Tibial nerve (tissue), 4 donors: ENCODE measurements at places on chromosomes 7 and 10. TPM values are rescaled to one million over a fixed set of nuclear protein-coding genes. Genes with fewer than 3 reads are reported as not detected.

The DNAJC30 gene
- total RNA-seq, result 7.4 TPM

The AQP1 gene
- total RNA-seq, result 675 TPM

The EPHA1 gene
- total RNA-seq, result 3.6 TPM

The EMX2 gene
- total RNA-seq, result 0.78 TPM

The CSGALNACT2 gene
- 29.1 TPM for total RNA-seq

The LIPN gene
- not detected for total RNA-seq

GRCh38 chr10:28113202-28113601, 114.3 kb upstream of the ODAD2 start:
- H3K4me3 ChIP-seq, result no peak overlapping the region
- DNase-seq, result no peak
- H3K27me3 ChIP-seq, result no peaks in the 10 kb centered on the region
- no peaks in the 10 kb centered on the region for H3K4me1 ChIP-seq

DNA sequence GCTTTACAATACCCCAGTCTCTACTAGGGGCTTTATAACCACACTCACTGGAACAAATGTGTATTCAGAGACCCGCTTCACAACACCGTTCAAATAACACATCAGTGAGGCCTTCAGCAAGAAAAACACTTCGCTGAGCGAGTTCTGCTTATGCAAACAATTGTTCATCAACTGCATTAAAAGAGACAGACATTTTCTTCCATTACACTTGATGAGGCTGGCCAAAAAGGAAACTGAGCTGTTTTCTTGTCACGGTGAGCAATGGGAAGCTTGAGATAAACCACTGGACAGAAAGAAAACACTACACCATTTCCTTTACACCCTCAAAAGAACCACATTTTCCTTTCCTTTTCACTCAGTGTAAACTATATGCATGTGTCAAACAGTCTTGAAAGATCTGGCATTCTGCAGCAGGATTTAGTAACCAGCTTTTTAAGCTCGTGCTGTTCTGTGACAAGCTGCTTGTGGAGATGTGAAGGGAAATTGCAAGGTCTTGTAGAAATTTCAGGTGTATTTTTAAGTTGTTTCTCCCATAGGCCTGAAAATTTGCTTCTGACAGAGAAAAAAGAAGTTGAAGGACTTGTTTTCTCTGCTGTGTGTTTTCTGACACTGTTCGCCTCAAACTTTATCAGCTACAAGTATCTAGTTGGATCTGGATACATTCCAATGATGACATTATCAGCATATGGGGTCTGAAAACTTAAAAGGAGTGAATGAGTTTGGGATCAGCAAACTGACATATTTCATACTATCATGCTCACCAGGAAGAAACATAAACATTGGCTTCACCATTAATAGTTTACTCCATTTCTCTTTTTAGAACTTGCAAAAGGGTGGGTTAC, 693.1 kb downstream of the PARD3 start:
- no peak overlapping the region for H3K27ac ChIP-seq
- no peak overlapping the region for H3K4me3 ChIP-seq
- DNase-seq, result no peak

- peak; percentile 66 for DNase-seq
- H3K36me3 ChIP-seq, result no peaks in the 10 kb centered on the region
- H3K4me3 ChIP-seq, result no peak overlapping the region
- peaks cover 25% of the 10 kb centered on the region for H3K4me1 ChIP-seq
- no peaks in the 10 kb centered on the region for H3K27me3 ChIP-seq
- H3K27ac ChIP-seq, result peak overlapping the region; percentile 77
Measured at GRCh38 chr10:122307669-122308416, 36.7 kb downstream of the BTBD16 start.

- H3K4me1 ChIP-seq, result peaks cover 24% of the 10 kb centered on the region
- no peaks in the 10 kb centered on the region for H3K36me3 ChIP-seq
- DNase-seq, result no peak
Measured at GRCh38 chr10:69801434-69802315, at the start of gene COL13A1. Gene COL13A1 (plus strand): TSS chr10:69801906. CDS start chr10:69802424, 518 bp downstream.

GRCh38 chr10:28878236-28878970, 201.1 kb downstream of the BAMBI start:
- no peak overlapping the region for H3K4me3 ChIP-seq
- no peaks in the 10 kb centered on the region for H3K27me3 ChIP-seq
- no peak for DNase-seq
- no peak overlapping the region for H3K27ac ChIP-seq
- no peaks in the 10 kb centered on the region for H3K4me1 ChIP-seq

DNA sequence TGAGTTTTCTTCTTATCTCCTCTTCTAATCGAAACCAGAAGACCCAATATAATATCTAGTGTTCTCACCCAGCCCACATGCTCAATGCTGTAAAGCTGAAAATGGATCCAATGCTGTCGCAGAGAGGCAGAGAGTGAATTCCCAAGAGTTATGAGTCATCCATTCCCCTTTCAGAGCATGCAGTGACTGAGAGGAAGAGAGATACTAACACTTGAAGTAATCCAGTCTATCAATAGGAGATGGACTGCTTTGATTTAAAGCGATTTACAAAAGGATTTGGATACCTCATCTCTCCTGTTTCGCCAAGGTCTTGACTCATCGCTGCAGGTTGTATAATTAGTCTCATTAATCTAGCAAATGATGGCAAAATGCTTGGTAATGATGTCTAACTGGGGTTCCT, 41.5 kb upstream of the PRKCQ start:
- no peaks in the 10 kb centered on the region for H3K4me1 ChIP-seq
- H3K36me3 ChIP-seq, result no peaks in the 10 kb centered on the region
- DNase-seq, result no peak

- H3K27ac ChIP-seq, result no peak overlapping the region
- H3K4me1 ChIP-seq, result no peaks in the 10 kb centered on the region
- H3K27me3 ChIP-seq, result no peaks in the 10 kb centered on the region
- H3K36me3 ChIP-seq, result no peaks in the 10 kb centered on the region
- no peak for DNase-seq
Measured at GRCh38 chr7:72025381-72025960, 386.7 kb downstream of the CALN1 start.

GRCh38 chr10:67789769-67790168, 48.2 kb downstream of the DNAJC12 start:
- no peak overlapping the region for H3K27ac ChIP-seq
- DNase-seq, result no peak
- no peaks in the 10 kb centered on the region for H3K27me3 ChIP-seq
- no peaks in the 10 kb centered on the region for H3K36me3 ChIP-seq
- no peak overlapping the region for H3K4me3 ChIP-seq
- no peaks in the 10 kb centered on the region for H3K4me1 ChIP-seq

DNA sequence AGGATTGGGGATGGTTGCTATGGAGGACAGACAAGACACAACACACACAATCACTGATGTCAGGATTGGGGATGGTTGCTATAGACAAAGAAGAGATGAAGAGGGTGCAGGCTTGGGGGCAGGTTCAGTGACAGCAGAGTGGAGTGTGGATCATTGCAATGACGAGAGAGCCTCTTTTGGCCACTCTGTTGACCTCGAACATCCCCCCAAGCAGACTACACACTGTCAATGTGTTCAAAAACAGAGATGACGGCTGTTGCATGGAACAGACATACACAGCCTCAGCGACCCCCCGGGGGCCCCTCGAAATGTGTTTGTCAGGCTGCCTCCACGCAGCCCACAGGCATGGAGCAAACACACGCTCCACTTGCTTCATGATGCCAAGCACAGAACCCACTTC, 133.0 kb downstream of the PTPRN2 start:
- no peak overlapping the region for H3K4me3 ChIP-seq
- no peaks in the 10 kb centered on the region for H3K36me3 ChIP-seq
- no peak overlapping the region for H3K27ac ChIP-seq

- H3K36me3 ChIP-seq, result no peaks in the 10 kb centered on the region
- no peak overlapping the region for H3K4me3 ChIP-seq
- H3K27ac ChIP-seq, result no peak overlapping the region
- no peaks in the 10 kb centered on the region for H3K4me1 ChIP-seq
Measured at GRCh38 chr10:18690541-18690940, 31.3 kb downstream of the ARL5B start.

DNA sequence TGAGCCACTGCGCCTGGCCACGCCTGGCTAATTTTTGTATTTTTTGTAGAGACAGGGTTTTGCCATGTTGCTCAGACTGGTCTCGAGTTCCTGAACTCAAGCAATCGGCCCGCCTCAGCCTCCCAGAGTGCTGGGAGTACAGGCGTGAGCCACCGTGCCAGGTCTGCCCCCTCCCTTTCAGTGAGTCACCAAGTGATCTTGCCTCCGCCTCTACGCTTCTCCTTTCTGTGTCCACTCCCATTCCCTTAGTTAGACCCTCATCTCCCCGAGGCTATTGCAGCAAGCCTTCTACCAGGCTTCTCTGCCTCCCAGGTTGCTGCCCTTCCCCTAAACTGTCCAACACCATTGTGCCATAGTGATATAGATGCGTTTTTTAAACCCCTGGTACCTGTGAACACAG, 32.9 kb downstream of the CDC123 start:
- H3K4me3 ChIP-seq, result no peak overlapping the region
- H3K27me3 ChIP-seq, result no peaks in the 10 kb centered on the region
- peaks cover 14% of the 10 kb centered on the region for H3K4me1 ChIP-seq
- no peaks in the 10 kb centered on the region for H3K36me3 ChIP-seq

DNA sequence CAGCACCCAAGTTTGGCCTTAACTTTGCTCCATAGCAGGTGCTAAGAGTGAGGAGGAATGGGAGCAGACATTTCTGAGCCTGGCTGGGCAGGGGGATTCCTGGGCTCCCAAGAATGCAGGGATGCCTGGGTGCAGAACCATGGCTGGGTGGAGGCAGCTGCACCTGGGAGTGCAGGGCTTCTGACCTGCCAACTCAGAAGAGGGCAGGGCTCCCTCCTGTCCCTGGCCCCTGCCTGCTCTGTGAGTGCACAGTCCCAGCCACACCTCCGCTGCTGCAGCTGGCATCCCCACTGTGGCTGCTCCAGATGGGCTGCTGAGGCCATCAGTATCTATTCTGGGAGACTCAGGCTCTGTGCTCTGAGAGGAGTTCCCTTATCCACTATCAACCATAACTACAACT, 747.4 kb upstream of the VSTM2A start:
- no peaks in the 10 kb centered on the region for H3K36me3 ChIP-seq
- no peaks in the 10 kb centered on the region for H3K4me1 ChIP-seq
- H3K4me3 ChIP-seq, result no peak overlapping the region
- no peak for DNase-seq
- H3K27me3 ChIP-seq, result no peaks in the 10 kb centered on the region

GRCh38 chr7:46764100-46764936, 817.6 kb downstream of the TNS3 start:
- no peaks in the 10 kb centered on the region for H3K4me1 ChIP-seq
- no peaks in the 10 kb centered on the region for H3K27me3 ChIP-seq
- no peak overlapping the region for H3K4me3 ChIP-seq
- DNase-seq, result peak; percentile 30
- no peaks in the 10 kb centered on the region for H3K36me3 ChIP-seq

GRCh38 chr7:152406491-152406890, 29.3 kb downstream of the KMT2C start:
- H3K4me3 ChIP-seq, result no peak overlapping the region
- DNase-seq, result no peak
- no peaks in the 10 kb centered on the region for H3K4me1 ChIP-seq
- H3K27me3 ChIP-seq, result no peaks in the 10 kb centered on the region
- H3K36me3 ChIP-seq, result no peaks in the 10 kb centered on the region

DNA sequence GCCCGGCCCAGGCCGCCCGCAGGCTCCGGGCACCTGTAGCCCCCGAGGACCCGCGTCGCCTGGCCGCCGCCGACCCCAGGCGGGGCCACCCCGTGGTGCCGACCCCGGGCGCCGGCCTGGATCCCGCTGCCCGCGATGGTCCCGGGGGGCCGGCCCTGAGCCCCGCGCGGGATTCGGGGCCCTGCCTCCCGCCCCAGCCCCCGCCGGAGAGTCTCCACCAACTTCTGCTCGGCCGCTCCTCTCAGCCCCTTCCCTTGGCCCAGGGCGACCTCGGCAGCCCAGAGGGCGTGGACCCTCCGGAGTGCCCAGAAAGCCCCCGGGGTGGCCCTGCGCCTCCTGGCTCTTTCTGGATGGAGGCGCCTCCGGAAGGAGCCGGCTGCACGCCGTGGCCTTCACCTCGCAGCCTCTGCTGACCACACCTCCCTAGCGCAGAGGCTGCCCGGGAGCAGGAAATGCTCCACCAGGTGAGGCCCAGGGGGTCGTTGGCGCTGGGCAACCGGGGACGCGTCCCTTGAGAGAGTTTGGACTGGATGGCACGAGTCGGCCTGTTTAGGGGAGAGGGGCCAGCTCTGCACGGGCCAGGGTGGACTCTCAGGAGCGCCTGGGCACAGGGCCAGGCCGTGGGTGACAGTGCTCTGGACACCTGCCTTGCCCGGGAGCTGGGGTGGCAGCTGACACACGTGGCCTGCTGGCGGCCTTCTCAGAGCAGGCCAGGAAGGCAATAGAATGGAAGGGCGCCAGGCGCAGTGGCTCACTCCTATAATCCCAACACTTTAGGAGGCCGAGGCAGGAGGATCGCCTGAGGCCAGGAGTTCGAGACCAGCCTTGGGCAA, 529 bp downstream of the ZNF853 start:
- no peak for DNase-seq
- H3K27me3 ChIP-seq, result no peaks in the 10 kb centered on the region
- H3K4me1 ChIP-seq, result peaks cover 7% of the 10 kb centered on the region

- H3K36me3 ChIP-seq, result no peaks in the 10 kb centered on the region
- no peak for DNase-seq
Measured at GRCh38 chr7:34491899-34492298, 166.1 kb upstream of the NPSR1 start.

DNA sequence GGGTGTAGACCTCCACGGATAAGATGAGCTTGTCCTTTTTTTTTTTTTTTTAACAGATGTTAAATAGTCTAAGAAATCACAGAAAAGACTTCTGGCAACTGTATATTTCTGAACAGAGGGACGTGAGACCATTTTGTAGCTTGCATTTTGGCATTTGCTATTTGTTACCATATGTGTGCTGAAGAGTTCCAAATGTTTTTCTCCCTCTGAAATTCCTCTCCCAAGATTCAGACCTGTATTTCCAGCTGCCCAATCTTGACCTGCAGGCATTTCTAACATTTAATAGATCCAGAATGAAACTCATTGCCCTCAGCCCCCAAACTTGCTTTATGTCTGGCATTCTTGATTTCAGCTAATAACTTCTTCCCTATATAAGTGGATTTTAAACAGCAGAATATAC, 223.1 kb upstream of the FZD1 start:
- H3K27me3 ChIP-seq, result no peaks in the 10 kb centered on the region
- no peaks in the 10 kb centered on the region for H3K4me1 ChIP-seq
- DNase-seq, result no peak
- H3K4me3 ChIP-seq, result no peak overlapping the region
- no peaks in the 10 kb centered on the region for H3K36me3 ChIP-seq
